Suprapubic skin (tissue), 4 donors: ENCODE measurements at places on chromosomes 7 and 10. TPM values are rescaled to one million over a fixed set of nuclear protein-coding genes. Genes with fewer than 3 reads are reported as not detected.

DNA sequence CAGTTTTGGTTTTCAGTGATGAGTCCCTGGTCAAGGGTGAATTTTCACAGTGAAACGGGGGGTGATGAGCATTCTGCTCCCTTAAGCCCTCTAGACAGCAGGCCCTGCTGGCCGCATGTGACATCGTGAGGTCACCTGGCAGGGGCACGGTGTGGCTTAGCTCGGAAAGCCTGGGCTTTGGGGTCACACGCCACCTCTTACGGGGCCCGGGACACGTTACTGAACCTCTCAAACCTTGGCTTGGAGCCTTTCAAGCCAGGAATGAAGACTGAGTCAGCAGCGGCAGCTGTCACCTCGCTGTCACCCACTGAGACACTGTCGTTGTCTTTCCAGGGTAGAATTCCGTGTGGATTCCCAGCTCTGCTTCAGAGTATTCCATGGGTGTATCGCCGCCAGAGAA lies 4.1 kb downstream of the GET4 start:
- H3K36me3 ChIP-seq = peaks cover 2% of the 10 kb centered on the region
- H3K4me1 ChIP-seq = peaks cover 70% of the 10 kb centered on the region
- H3K27me3 ChIP-seq = no peaks in the 10 kb centered on the region
- H3K4me3 ChIP-seq = no peak overlapping the region

DNA sequence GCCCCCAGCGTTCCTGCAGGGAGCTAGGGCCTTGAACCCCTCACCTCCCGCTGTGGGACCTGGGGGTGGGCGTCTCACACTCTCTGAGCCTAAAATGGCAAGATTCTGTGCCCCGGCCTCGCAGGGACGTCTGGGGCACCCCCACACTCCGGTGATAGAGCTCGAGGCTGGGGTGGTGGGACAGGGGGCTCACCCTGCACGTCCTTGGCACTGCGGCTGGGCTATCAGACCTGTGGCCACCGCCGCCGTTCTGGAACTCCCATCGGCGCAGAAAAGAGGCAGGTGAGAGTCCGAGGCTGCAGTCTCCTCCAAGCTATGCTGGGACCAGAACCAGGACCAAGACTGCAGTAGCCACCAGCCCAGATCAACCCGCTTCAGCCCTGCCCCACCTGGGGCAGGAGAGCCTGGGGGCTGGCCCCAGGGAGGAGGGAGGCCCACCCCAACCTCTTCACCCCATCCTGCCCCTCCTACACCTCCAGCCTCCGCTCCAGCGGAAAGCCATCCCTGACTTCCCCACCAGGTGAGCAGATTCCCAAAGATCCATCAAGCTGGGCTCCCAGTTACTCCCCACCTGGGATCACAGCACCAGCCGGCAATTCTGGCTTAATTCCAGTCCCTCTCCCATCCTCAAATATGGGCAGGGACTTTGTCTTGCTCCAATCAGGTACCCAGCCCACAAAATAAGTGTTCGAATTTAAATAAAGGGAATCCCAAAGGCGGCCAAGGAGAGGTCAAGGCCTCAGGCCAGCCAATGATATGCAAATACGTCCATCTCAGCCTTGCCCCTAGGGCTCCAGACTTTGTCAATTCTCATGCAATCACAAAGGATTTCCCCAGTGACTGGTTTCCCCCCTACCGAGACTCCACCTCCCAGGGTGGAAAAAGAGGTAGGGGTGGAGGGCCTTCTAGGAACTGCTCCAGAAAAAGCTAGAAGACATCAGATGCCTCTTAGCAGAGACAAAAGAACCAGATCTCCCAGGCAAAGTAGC lies 16.4 kb downstream of the TNRC18 start:
- DNase-seq = no peak
- peaks cover 30% of the 10 kb centered on the region for H3K4me1 ChIP-seq
- H3K4me3 ChIP-seq = no peak overlapping the region
- H3K27ac ChIP-seq = no peak overlapping the region

GRCh38 chr10:30573721-30574431 lies 55.7 kb downstream of the LYZL2 start:
- no peaks in the 10 kb centered on the region for H3K27me3 ChIP-seq
- no peaks in the 10 kb centered on the region for H3K4me1 ChIP-seq
- no peak overlapping the region for H3K4me3 ChIP-seq
- H3K36me3 ChIP-seq = no peaks in the 10 kb centered on the region
- DNase-seq = no peak

- H3K27me3 ChIP-seq = no peaks in the 10 kb centered on the region
- H3K4me3 ChIP-seq = no peak overlapping the region
- no peak overlapping the region for H3K27ac ChIP-seq
- DNase-seq = no peak
These were observed 214.4 kb upstream of the KIAA1217 start for GRCh38 chr10:23994459-23995046.

- no peak overlapping the region for H3K27ac ChIP-seq
- H3K36me3 ChIP-seq = no peaks in the 10 kb centered on the region
- peaks cover 3% of the 10 kb centered on the region for H3K4me1 ChIP-seq
- no peak for DNase-seq
- no peak overlapping the region for H3K4me3 ChIP-seq
These were observed 89.3 kb downstream of the NPSR1 start for GRCh38 chr7:34747176-34747781.

MMP21 gene
- total RNA-seq = not detected

DNA sequence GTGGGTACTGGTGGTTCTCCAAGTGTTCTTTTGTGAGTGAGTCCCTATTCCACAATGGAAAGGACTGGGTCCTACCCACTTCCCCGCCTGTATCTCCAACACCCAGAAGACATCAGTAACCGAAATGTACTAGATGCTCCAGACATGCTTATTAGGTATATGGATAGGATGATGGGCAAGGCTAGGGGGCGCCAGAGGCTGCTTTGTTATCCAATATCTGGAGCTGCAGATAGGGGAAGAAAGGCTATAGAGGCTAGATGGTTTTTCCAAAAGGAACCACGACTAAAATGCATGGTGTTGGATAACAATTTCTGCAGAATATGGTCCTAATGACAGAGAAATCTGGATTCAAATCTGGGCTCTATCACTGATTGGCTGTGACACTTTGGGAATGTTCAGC lies 56.2 kb upstream of the TM9SF3 start:
- H3K4me3 ChIP-seq = no peak overlapping the region
- no peaks in the 10 kb centered on the region for H3K36me3 ChIP-seq
- no peak overlapping the region for H3K27ac ChIP-seq
- peak; percentile 74 for DNase-seq
- no peaks in the 10 kb centered on the region for H3K4me1 ChIP-seq
- H3K27me3 ChIP-seq = no peaks in the 10 kb centered on the region

- no peak overlapping the region for H3K27ac ChIP-seq
- no peak for DNase-seq
- no peak overlapping the region for H3K4me3 ChIP-seq
- H3K4me1 ChIP-seq = no peaks in the 10 kb centered on the region
- H3K27me3 ChIP-seq = peaks cover 4% of the 10 kb centered on the region
- no peaks in the 10 kb centered on the region for H3K36me3 ChIP-seq
These were observed 111.1 kb upstream of the FAM171A1 start for GRCh38 chr10:15482156-15482555.
